Activated naive CD8-positive, alpha-beta T cell treated with anti-CD3 and anti-CD28 coated beads, Interleukin-2, amount 10 ng/mL, durations not matched to agents 7 days and 5 days (primary cell): ENCODE measurements at places on chromosomes 3 and 15. TPM values are rescaled to one million over a fixed set of nuclear protein-coding genes. Genes with fewer than 3 reads are reported as not detected.

Gene NME9
- 1.7 TPM for total RNA-seq

Gene CLPX
- total RNA-seq = 45.8 TPM

Gene CCR8
- total RNA-seq = 1.2 TPM

Gene KIF7
- 0.20 TPM for total RNA-seq

DNA sequence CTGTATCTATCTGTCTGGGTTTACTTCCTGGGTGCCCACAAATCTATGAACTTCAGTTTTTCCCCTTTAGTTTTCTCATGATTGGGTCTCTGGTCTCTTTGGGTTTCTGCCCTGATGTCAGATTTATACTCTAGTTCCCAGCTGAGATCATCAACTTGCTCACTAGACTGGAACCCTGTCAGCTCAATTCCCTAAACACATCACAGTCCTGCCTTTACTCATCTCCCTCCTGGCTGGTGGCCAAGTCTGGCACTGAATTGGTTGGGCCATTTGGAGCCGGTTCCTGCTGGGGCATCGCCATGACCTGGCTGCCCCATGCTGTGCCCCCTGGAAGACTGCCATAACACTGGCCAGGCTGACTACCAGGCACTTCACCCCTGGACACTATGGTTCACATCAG, 345.3 kb downstream of the CHST2 start:
- DNase-seq = no peak
- no peaks in the 10 kb centered on the region for H3K27me3 ChIP-seq
- no peak overlapping the region for H3K27ac ChIP-seq
- H3K4me3 ChIP-seq = no peak overlapping the region

- H3K4me1 ChIP-seq = no peaks in the 10 kb centered on the region
- no peak overlapping the region for H3K27ac ChIP-seq
- no peaks in the 10 kb centered on the region for H3K36me3 ChIP-seq
- DNase-seq = no peak
Observed at GRCh38 chr3:22582266-22582665, 620.9 kb upstream of the UBE2E2 start.

- H3K36me3 ChIP-seq = peaks cover 2% of the 10 kb centered on the region
- H3K27ac ChIP-seq = no peak overlapping the region
- no peaks in the 10 kb centered on the region for H3K27me3 ChIP-seq
- H3K4me3 ChIP-seq = no peak overlapping the region
Observed at GRCh38 chr3:109888026-109888425, 550.7 kb upstream of the DPPA4 start.

- peaks cover 23% of the 10 kb centered on the region for H3K27me3 ChIP-seq
- H3K36me3 ChIP-seq = no peaks in the 10 kb centered on the region
- no peak overlapping the region for H3K4me3 ChIP-seq
- DNase-seq = no peak
Observed at GRCh38 chr3:89104499-89104898, 2.9 kb upstream of the EPHA3 start.

GRCh38 chr3:179196700-179197099, 48.5 kb downstream of the PIK3CA start:
- peaks cover 14% of the 10 kb centered on the region for H3K4me1 ChIP-seq
- no peak overlapping the region for H3K4me3 ChIP-seq
- peaks cover 12% of the 10 kb centered on the region for H3K36me3 ChIP-seq

- no peak for DNase-seq
- no peaks in the 10 kb centered on the region for H3K27me3 ChIP-seq
- peaks cover 19% of the 10 kb centered on the region for H3K36me3 ChIP-seq
- no peak overlapping the region for H3K4me3 ChIP-seq
- H3K4me1 ChIP-seq = peaks cover 15% of the 10 kb centered on the region
- H3K27ac ChIP-seq = peak overlapping the region; percentile 60
Observed at GRCh38 chr3:129123314-129124060, 1.9 kb upstream of the RAB43 start.

- no peak for DNase-seq
- peaks cover 48% of the 10 kb centered on the region for H3K36me3 ChIP-seq
- H3K4me1 ChIP-seq = peaks cover 9% of the 10 kb centered on the region
- H3K27ac ChIP-seq = no peak overlapping the region
- no peak overlapping the region for H3K4me3 ChIP-seq
Observed at GRCh38 chr3:42572278-42572677, 9.5 kb downstream of the SEC22C start.

GRCh38 chr15:60417112-60417511, 19.3 kb upstream of the ANXA2 start:
- no peak overlapping the region for H3K4me3 ChIP-seq
- H3K4me1 ChIP-seq = peaks cover 5% of the 10 kb centered on the region
- DNase-seq = no peak
- peaks cover 13% of the 10 kb centered on the region for H3K36me3 ChIP-seq
- H3K27me3 ChIP-seq = no peaks in the 10 kb centered on the region
